ENCODE measurements at places on chromosomes 1 and 21.

- no peak for DNase-seq
Measured at GRCh38 chr1:21297975-21298374, 7.7 kb upstream of the ECE1 start.

GRCh38 chr1:117201808-117202207 lies 8.9 kb downstream of the VTCN1 start:
- DNase-seq = no peak

DNA sequence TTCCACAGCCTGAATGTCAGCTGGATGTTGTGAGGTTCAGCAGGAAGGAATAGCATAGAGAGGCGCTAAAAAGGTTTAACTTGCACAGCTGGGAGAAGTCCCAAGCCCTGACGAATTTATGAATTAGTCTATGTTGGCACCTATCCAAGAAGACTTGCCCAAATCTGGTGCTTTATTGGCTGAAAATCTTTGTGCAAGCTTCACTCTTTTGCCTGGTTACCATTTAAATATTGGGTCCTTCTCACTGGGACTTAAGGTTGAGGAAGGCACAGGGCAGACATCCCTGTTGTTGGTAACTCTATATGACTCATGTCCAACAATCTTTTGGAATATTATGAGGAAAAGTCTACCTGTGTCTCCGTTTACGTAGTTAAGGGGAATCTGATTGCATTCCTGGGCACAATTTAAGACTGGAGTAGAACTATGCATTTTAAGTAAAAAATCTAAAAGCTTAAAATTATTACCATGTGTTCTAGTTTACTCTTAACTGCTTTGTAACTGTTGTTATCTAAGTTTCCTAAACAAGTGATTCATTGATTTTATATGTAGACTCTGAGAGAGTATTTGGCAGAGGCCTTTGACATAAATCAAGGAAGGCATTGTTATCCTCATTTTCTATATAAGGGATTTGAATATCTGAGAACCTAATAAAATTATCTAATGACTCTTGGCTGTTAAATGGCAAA lies 181.7 kb upstream of the DPYD start:
- DNase-seq = no peak

GRCh38 chr21:25176637-25177412 lies 430.5 kb downstream of the MRPL39 start:
- no peak for DNase-seq

DNA sequence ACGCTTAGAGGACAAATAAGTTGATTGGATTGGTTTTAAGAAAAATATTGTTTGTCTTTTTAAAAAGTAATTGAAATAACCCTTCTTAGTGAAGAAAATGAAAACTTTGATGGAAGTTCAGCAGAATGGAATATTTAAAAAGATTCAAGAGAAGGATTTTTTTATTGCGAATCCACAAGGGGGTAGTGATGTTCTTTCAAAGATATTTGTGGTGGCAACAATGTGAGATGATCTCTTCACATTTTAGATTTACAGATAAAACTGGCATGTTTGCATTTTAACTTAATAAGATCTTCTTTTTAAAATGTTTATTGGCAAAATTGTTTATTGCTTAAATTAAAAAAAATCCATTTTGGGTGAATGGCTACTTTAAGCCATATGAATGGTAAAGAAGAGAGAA lies 8.9 kb downstream of the CAMTA1 start:
- no peak for DNase-seq

GRCh38 chr1:116628448-116628847 lies 39.1 kb downstream of the IGSF3 start:
- DNase-seq = no peak

GRCh38 chr1:241560146-241560848 lies 28.1 kb downstream of the KMO start:
- DNase-seq = no peak

DNA sequence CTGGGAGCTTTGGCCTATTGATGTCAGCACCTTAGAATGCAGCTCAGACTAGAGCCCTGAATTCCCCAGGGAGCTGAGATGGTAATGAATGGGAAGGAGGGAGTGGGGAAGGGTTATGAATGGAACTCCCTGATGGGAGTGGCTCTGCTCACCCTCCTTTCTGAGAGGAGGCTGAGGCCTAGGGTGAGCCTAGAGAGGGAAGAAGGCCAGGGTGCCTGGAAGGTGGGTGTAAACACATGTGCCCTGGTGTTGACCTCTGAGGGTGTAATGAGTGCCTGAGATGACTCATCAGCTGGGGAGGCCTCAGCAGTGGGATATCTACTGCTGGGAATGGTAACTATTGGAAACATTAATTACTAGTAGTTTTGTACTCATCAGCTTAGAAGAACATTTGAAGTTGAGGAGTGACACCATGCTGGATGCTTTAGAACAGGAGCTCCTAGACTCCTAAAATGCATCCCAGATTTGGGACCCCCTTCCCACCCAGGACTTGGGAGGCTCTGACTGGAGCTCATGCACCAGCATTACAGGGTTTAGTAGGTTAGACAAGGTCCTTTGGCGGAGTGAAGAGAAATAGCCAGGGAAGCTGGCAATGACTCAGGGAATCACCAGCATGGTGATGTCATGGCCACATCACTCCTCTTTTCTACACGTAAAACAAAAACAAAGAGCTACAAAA lies 16.0 kb upstream of the PIGV start:
- DNase-seq = no peak

DNA sequence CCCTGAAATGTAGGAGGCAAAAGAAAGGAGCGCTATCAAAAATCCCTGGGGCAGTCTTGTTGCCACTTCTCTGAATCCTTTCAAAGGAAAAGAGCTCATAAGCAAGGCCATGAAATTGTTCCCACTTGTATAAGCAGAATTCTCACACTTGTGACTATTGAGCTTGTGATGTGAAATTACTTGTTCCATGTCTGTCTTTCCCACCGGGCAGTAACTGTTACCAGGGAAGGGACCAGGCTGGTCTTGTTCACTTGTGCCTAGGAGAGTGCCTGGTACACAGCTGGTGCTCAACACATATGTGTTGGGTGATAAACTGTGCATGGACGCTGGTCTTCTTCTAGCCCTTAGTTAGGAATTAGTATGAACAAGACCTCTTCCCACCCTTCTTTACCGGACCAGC lies 150.6 kb downstream of the CDC7 start:
- DNase-seq = no peak

GRCh38 chr1:163071405-163072255 lies 2.5 kb downstream of the RGS4 start:
- DNase-seq = no peak

DNA sequence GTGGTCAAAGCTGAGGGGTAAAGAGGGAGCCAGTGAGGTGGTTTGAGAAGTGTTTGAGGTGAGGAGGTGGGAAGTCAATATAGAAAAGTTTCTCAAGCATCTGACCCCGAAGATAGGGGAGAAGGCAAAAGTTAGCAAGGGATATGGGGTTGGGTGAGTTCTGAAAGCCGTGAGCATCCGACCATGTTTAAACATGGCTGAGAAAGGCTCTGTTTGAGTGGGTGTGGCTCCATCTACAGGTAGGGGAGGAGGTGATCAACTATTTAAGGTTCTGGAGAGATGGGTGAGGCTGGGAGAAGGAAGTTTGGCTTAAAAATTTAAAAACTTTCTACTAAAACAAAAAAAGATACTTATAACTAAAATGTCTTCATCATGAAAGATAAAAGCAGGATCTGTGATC lies 273.8 kb downstream of the KCNJ6 start:
- no peak for DNase-seq

DNA sequence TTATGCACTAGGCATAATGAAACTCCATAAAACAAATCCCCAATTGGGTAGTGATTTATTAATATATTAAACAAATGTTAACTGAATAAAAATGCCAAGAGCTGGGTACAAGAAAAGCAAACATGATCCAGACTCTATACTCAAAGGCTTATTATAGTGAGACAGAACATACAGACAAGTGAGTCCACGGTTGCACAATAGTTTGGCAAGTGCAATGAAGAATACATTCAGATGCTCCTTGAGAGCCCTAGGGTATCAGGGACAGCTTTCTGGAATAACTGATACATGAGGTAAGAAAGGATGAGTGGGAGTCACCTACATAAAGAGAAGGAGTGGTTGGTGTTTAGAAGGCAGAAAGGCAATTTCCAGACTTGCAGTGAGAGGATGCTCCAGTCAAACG lies 85.1 kb downstream of the VAV3 start:
- DNase-seq = no peak

DNA sequence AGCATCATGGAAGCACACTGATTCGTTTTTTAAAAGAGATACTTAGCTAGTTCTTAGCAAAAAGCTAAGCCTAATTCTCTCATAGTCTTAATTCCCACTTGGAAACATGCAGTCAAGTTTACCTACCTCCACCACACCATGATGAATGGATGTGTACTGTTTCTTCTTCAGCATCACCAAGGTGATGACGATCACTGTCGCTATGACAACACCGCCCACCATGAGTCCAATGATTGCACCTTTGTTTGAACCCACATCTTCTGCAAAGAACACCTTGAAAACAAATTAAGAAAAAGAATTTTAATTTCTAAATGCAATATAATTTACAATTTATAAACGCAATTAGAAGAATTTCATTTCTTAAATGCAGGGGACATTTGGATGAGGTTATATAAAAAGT lies 156.8 kb downstream of the GABPA start:
- no peak for DNase-seq

DNA sequence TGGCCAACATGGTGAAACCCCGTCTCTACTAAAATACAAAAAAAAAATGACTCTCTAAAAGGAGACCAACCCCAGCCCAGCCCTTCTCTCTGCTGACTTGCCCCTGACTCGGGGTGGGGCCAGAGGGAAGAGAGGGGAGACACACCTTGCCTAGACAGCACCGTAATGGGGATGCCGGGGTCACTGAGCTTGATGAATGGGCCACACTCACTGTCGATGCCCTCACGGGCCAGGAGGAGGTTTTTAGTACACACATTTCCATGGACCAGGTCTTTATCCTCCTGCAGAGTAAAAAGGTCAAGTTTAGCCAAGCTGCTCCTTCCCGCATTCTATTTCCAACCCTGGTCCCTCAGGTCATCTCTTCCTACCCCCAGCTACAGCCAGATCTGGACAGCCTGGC lies 99.7 kb downstream of the RAVER2 start:
- no peak for DNase-seq

GRCh38 chr1:151737026-151737425 lies 15.7 kb downstream of the RIIAD1 start:
- DNase-seq = no peak

DNA sequence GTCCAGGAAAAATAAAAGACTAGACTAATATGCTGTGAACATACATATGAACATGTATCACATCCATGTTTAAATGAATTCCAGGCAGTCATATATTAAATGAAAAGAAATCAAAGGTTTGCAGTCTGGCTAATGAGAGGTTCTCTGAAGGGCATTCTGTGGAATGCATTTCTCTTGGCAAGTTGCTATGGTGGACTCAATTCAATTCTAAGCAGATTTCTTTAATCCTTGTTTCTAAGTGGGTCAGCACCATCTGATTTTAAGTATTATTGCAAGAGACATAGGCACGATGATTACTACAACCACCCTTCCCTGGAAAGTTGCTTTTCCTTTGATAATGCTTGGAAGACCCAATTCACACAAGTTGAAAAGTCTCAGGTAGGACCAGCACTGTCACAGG lies 23.9 kb upstream of the ABCA4 start:
- DNase-seq = no peak

DNA sequence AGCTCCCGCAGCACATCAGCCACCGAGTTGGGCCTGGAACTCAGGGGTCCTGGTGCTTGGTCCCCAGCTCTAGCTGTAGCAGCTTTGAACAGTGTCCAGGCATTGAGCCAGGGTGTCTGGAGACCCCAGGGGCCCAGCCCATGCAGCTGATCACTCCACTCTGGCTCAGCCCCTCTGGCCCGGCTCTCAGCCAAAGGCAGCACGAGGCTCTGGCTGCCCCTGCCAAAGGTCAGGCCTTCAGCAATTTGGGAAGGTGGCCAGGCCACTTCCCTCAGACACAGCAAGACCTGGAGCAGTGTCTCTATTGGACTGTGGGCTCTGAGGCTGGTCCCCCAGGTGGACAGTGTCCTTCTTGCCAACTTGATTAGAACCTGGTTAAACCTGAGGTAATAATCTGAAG lies 34.4 kb upstream of the RNF19B start:
- DNase-seq = no peak

DNA sequence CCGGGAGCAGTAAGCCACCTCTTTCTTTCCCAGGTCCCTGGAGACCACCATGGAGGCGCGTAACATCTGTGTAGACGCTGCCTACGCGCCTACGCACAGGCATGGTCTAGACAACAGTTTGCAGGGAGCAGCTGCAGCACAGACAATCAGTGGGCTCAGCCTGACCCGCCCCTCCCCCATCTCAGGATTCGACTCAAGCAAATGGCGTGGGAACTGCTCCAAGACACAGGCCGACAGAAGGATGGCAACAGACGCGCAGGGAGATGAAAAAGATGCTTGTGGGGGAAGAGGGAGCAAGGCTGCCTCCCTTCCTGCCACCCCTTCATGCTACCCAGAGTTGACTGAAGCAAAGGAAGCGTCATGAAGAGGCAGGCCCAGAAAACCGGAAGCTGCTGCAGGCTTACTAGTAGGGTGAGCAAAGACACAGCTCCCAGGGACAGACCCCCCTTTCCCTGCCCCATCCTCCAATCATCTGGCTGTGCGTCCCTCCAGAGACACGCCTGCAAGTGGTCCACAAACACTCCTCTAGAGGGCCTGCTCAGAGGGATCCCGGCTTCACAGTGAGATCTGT lies 19.5 kb downstream of the STK40 start:
- DNase-seq = peak; percentile 50
